ENCODE measurements at places on chromosomes 6 and 20.

DNA sequence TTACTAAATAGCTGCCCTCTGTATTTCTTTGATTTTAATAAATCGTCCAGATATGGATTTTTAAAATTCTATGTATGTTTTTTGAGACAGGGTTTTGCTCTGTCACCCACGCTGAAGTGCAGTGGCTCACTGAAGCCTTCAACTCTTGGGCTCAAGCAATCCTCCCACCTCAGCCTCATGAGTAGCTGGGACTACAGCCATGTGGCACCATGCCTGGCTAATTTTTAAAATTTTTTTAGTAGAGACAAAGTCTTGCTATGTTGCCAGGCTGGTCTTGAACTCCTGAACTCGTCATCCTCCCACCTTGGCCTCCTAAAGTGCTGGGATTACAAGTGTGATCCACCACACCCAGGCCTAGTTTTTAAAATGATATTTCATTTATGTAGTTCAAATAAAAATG lies 47.4 kb upstream of the DDR1 start:
- DNase-seq = no peak

DNA sequence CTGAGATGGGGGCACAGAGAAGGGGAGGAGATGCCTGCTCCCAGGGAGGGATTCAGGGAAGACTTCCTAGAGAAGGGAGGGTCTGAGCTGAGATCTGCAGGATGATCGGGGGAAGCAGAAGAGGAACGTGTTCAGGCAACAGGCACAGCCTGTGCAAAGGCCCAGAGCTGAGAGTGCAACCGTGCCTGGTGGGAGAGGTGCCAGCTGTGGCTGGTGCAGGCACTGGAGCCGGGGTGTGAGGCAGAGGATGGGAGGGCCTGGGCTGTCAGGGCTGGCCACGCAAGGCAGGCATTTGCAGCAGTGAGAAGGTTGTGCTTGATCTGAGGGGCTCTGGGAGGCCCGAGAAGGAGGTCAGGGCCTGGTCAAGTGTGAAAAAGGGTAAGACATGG lies 27.7 kb downstream of the PTGIS start:
- DNase-seq = no peak

GRCh38 chr20:54654450-54654849 lies 179.1 kb downstream of the DOK5 start:
- no peak for DNase-seq

- DNase-seq = no peak
Observed at GRCh38 chr20:31551163-31552081, 37.2 kb downstream of the HM13 start.

Measured in Right ventricle myocardium superior (tissue), 1 donor.